ENCODE measurements at places on chromosomes 6 and 20. TPM values are rescaled to one million over a fixed set of nuclear protein-coding genes. Genes with fewer than 3 reads are reported as not detected.
A peak's percentile ranks its signal among the peaks of the same experiment; 100 is the strongest.

- no peak overlapping the region for H3K27ac ChIP-seq
- no peaks in the 10 kb centered on the region for H3K4me1 ChIP-seq
- DNase-seq, result no peak
- H3K36me3 ChIP-seq, result no peaks in the 10 kb centered on the region
These were observed 36.1 kb upstream of the CHD6 start for GRCh38 chr20:41654292-41654691.

GRCh38 chr6:4682431-4683097 lies 93.6 kb upstream of the CDYL start:
- DNase-seq, result no peak
- H3K4me3 ChIP-seq, result no peak overlapping the region
- no peaks in the 10 kb centered on the region for H3K27me3 ChIP-seq
- peaks cover under 1% of the 10 kb centered on the region for H3K4me1 ChIP-seq
- no peak overlapping the region for H3K27ac ChIP-seq

GRCh38 chr6:100173211-100173610 lies 179.2 kb upstream of the MCHR2 start:
- H3K27ac ChIP-seq, result no peak overlapping the region
- H3K4me1 ChIP-seq, result peaks cover 20% of the 10 kb centered on the region
- no peaks in the 10 kb centered on the region for H3K36me3 ChIP-seq
- H3K4me3 ChIP-seq, result no peak overlapping the region
- no peak for DNase-seq

DNA sequence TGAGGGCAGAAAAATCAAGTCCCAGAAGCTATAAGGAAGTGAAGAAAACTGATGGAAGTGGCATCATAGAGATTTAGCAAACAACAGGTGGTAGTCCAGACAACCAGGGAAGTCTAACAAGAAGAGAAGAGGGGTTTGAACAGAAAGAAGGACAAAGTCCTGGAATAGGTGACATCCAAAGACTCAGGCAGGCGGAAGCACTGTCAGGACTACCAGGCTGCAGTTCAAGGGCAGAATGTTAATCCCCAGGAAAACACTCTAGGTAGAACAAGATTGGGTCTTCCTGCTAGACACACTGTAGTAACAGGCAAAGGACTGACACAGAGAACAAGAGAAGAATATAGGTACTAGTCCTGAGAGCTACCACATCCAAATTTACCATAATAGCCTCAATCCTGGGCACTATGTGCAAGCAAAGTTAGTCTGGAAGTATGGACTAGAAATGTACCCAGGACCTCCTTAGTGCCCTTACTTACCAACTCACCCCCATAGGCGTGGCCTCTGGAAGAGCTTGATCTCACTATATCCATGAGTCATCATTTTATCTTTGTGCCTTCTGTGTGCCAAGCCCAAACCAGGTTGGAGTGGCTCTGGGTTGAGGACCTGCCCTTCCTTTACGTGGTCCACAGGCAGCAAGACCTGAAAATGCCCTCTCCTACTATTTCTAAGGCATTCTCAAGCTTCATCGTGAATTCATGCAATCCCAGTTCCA lies 2.2 kb upstream of the EPB41L2 start:
- no peaks in the 10 kb centered on the region for H3K36me3 ChIP-seq
- peaks cover 21% of the 10 kb centered on the region for H3K4me1 ChIP-seq
- no peak overlapping the region for H3K27ac ChIP-seq
- DNase-seq, result no peak

- no peak for DNase-seq
- peaks cover 11% of the 10 kb centered on the region for H3K36me3 ChIP-seq
- no peak overlapping the region for H3K4me3 ChIP-seq
- no peaks in the 10 kb centered on the region for H3K27me3 ChIP-seq
These were observed 121.4 kb upstream of the NUP153 start for GRCh38 chr6:17828149-17828548.

- peaks cover 3% of the 10 kb centered on the region for H3K4me1 ChIP-seq
- no peak for DNase-seq
- H3K4me3 ChIP-seq, result no peak overlapping the region
- no peaks in the 10 kb centered on the region for H3K36me3 ChIP-seq
- H3K27ac ChIP-seq, result no peak overlapping the region
- H3K27me3 ChIP-seq, result no peaks in the 10 kb centered on the region
These were observed 251.6 kb upstream of the TAB2 start for GRCh38 chr6:149065658-149066556.

GRCh38 chr6:121830736-121831135 lies 395.3 kb downstream of the GJA1 start:
- H3K4me3 ChIP-seq, result no peak overlapping the region
- no peak for DNase-seq
- no peak overlapping the region for H3K27ac ChIP-seq
- no peaks in the 10 kb centered on the region for H3K27me3 ChIP-seq

- no peaks in the 10 kb centered on the region for H3K27me3 ChIP-seq
- DNase-seq, result no peak
- no peak overlapping the region for H3K4me3 ChIP-seq
- H3K36me3 ChIP-seq, result no peaks in the 10 kb centered on the region
- H3K4me1 ChIP-seq, result no peaks in the 10 kb centered on the region
These were observed 799 bp downstream of the TAAR2 start for GRCh38 chr6:132623106-132623845.

GRCh38 chr6:117441824-117442264 lies 16.1 kb upstream of the ROS1 start:
- no peaks in the 10 kb centered on the region for H3K4me1 ChIP-seq
- DNase-seq, result no peak
- no peak overlapping the region for H3K27ac ChIP-seq

DNA sequence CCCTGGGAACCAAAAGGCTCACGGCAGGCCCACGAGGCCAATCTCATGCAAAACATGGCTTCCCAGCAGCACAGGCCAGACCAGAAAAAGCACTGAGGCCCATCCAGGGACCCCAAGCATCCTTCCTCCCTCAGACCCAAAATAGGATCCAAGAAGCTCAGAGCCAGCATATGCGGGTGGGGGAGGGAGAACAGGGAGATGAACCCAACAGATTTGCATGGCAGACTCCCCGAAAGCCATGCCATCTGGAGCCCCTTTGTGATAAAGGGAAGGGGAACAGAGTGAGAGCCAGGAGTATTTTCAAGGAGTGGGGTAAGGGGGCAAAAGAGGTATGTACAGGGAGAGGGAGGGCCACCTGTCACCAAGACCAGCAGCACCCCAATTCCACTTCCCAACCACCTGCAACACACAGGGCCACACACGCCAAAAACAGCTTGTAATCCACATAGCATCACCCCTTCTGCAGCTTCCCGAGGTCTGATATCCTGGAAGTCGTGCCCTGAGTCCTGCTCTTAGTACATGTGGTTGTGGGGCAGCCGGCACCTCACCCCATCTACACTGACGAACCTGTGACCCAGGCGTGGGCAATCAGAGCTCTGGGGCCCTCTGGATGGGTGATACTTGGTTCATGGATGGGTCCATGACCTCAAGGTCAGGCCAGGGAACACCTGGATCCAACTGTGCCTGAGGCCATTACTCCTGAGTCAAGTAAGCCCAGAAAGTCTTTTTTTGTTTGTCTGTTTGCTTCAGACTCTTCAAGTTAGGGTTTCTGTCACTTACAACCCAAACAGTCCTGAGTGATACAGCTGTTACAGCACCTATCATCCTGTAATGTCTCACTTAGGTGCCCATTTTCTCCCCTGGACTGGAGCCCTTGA lies 24.4 kb downstream of the PREX1 start:
- H3K36me3 ChIP-seq, result no peaks in the 10 kb centered on the region
- H3K27me3 ChIP-seq, result no peaks in the 10 kb centered on the region
- H3K27ac ChIP-seq, result no peak overlapping the region
- no peak for DNase-seq
- no peaks in the 10 kb centered on the region for H3K4me1 ChIP-seq
- H3K4me3 ChIP-seq, result no peak overlapping the region

- no peak overlapping the region for H3K4me3 ChIP-seq
- peaks cover 12% of the 10 kb centered on the region for H3K4me1 ChIP-seq
- H3K27ac ChIP-seq, result no peak overlapping the region
- no peaks in the 10 kb centered on the region for H3K36me3 ChIP-seq
- no peaks in the 10 kb centered on the region for H3K27me3 ChIP-seq
- peak; percentile 7 for DNase-seq
These were observed 135.1 kb downstream of the ZFP64 start for GRCh38 chr20:52056203-52057062.

- no peak overlapping the region for H3K27ac ChIP-seq
- H3K36me3 ChIP-seq, result no peaks in the 10 kb centered on the region
- H3K27me3 ChIP-seq, result no peaks in the 10 kb centered on the region
These were observed 170.9 kb downstream of the FUT9 start for GRCh38 chr6:96186516-96187195.

- DNase-seq, result no peak
- H3K36me3 ChIP-seq, result no peaks in the 10 kb centered on the region
- H3K4me1 ChIP-seq, result no peaks in the 10 kb centered on the region
- 0 out of 2 replicates have a peak, but pooled peaks cover 6% of the 10 kb centered on the region for H3K27me3 ChIP-seq
- H3K27ac ChIP-seq, result no peak overlapping the region
These were observed 5.5 kb downstream of the GRIK2 start for GRCh38 chr6:101398716-101399615.

DNA sequence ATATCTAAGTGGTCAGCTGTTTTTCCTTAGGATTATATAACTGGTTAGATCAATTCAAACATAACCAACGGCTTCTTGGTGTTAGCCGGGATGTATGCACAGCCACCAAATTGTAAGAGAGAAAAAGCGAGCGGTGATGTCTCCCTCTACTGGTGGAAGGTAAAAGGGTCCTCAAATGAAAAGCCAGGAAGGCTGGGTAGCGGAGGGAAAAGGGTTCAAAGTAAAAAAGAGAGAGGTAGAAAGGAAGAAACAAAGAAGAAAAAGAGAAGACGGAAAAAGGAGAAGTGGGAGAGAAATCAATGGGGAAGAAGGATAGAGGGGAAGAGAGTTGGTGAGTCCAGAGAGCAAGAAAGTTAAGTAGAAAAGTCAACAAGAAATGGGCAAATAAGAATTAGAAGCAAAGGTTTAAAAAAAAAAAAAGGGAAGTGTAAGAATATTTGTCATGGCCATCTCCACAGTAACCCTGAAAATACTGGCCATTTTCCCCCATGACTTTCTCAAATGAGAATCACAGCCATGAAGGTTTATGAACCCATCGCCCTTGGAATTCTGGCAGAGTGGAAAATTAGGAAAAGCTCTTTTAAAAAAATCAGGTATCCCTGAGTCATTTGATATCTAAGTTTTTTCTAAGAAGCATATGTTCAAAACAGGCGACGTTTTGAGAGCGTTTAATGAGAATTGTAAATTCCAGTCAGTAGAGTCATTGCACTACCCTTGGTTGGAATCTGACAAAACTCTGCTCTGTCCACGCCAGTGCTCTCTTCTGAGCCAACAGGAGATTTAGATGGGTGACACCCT lies 155.6 kb upstream of the SNX9 start:
- peak; percentile 53 for DNase-seq
- H3K36me3 ChIP-seq, result no peaks in the 10 kb centered on the region
- H3K4me3 ChIP-seq, result no peak overlapping the region
- H3K27me3 ChIP-seq, result no peaks in the 10 kb centered on the region

GRCh38 chr20:4795394-4795793 lies 73.7 kb downstream of the PRND start:
- no peaks in the 10 kb centered on the region for H3K27me3 ChIP-seq
- DNase-seq, result peak; percentile 6
- no peak overlapping the region for H3K4me3 ChIP-seq
- no peaks in the 10 kb centered on the region for H3K4me1 ChIP-seq

- no peak overlapping the region for H3K4me3 ChIP-seq
- H3K27ac ChIP-seq, result no peak overlapping the region
- DNase-seq, result no peak
- H3K4me1 ChIP-seq, result no peaks in the 10 kb centered on the region
These were observed 102.8 kb downstream of the NRSN1 start for GRCh38 chr6:24228681-24229255.

DNA sequence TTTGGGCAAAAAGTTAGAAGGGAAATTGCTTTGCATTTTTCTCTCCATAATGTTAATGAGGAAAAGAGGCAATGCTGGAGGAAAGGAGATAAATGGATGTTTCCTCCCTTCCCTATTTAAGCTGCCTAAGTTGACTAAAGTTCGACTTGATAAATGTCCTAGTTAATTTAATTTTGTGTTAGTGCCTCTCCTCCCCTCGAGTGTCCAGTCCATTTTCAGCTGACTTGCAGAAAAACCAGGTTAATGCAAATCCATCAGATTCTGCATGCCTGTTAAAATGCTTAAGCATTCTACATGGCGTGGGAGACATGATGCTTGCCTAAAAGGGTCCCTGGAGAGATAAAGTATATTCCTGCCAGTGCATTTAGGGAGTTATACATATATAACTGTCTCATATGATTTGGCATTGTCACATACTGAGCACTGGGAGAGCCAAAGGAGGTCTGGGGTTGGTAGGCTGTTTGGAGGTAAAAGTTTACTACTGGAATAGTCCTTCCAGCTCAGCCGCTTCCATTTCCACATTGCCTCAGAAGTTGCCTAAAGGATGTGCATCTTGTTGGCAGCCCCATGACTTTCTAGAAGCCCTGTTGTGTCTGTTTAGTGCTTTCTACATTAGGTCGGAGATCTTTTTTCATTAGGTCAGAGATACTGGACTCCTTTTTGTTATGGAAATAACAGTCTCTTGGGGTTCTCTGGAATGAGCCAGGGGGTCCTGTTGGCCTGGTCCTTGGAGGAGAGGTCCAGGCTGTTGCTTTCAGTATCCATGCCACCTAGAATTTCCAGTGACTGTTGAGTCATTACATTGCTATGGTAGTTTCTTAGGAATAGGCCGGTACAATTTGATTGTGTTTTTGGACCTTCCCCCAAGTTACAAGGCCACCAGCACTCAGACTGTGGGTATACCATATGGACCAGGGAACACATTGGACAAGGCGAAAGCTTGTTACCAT lies 30.4 kb downstream of the JARID2 start:
- peaks cover 19% of the 10 kb centered on the region for H3K4me1 ChIP-seq
- H3K27ac ChIP-seq, result no peak overlapping the region
- H3K27me3 ChIP-seq, result no peaks in the 10 kb centered on the region

The MYT1 gene
- total RNA-seq, result 7.1 TPM

The HLA-DMB gene
- total RNA-seq, result 3.3 TPM

The HRH3 gene
- not detected for total RNA-seq

The RBPJL gene
- not detected for total RNA-seq

The CDSN gene
- total RNA-seq, result 0.12 TPM

The LRRC1 gene
- 19.8 TPM for total RNA-seq

The RPP21 gene
- total RNA-seq, result 70.4 TPM
